ENCODE measurements at places on chromosomes 6 and 20.

GRCh38 chr6:81614292-81614691, 138.2 kb downstream of the TENT5A start:
- DNase-seq: no peak

GRCh38 chr6:92114091-92114675, 1305.2 kb downstream of the EPHA7 start:
- no peak for DNase-seq

- peak; percentile 30 for DNase-seq
These were observed 5.7 kb downstream of the MAFB start for GRCh38 chr20:40683221-40683893.

DNA sequence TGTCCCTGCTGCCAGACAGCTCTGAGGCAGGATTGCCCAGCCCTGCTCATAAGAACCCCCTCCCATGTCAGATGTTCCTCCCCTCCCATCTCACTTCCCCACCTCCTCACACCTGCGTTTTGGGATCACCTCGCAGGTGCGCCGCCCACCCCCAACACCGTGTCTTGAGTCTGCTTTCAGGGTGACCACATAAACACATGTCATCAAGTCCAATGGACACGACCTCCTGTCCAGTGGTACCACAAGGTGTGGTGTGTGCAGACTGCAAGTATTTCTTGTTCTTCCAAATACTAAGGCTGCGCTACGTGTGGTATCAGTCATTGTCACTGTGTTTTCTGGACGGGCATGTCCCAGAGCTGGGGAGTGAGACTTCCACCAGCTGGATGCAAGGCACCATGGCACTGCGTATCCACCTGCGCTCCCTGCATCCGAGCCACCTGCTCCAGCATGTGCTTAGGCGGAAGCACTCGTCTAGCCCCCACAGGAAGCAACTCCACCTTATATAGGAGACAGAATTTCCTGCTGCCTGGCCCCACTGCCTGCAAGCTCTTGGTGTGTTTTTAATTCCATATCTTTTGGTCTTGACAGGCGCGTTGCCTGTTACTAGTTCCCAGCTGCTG, 119.7 kb upstream of the NXT1 start:
- DNase-seq: no peak

DNA sequence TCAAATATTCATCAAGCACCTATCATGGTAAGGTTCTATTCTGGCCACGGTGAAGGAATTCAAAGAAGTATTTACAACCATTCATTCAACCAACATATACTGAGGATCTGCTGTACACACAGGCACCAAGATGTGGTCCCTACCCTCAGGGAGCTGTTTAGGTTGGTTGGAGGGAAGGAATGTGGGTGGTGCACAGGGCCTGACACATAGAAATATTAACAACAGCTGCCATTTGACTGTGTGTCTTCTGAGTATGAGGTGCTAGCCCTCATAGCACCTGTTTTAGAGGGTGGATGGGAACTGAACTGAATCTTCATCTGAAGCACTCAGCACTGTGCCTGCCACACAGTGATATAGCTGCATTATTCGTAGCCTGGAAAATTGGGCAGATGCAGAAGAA, 7.3 kb downstream of the SNPH start:
- DNase-seq: no peak

DNA sequence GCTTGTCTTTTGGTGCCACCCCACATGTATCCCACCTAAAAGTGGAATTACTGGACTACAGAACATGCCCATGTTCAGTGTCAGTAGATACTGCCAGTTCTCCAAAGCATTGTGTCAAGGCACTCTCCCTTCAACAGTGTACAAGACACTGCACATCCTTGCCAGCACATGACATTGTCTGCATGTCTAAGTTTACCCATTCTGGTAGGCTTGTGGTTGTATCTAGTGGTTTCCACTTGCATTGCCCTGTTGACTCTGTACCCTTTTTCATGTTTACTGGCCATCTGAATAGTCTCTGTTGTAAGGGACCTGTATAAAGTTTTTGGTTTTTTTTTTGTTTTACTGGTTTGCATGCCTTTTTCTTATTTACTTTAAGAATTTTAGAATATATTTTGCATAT, 222.4 kb upstream of the CNR1 start:
- no peak for DNase-seq

GRCh38 chr20:59945175-59945574, 5.0 kb downstream of the FAM217B start:
- no peak for DNase-seq

DNA sequence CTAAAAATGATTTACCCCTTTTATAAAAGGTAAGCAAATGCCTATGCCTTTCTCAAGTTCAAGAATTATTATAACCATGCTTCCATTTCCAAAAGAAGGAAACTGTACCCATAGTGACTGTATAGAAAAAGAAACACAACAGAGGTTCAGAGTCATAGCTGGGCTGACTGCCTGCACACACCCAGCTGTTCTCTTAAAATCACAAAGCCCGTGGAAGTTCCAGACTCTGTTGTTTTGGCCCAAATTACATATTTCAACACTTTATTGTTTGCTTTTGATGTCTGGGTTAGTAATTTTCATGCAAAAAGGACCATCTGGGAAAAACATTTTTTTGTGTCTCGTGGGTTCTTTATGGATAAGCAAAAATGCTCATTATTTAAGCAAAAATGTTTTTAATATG, 99.2 kb downstream of the LCA5 start:
- peak; percentile 90 for DNase-seq

- DNase-seq: no peak
These were observed 395 bp downstream of the NELFE start for GRCh38 chr6:31958412-31958740.

GRCh38 chr20:49979030-49979832, 3.5 kb upstream of the SNAI1 start:
- DNase-seq: no peak

DNA sequence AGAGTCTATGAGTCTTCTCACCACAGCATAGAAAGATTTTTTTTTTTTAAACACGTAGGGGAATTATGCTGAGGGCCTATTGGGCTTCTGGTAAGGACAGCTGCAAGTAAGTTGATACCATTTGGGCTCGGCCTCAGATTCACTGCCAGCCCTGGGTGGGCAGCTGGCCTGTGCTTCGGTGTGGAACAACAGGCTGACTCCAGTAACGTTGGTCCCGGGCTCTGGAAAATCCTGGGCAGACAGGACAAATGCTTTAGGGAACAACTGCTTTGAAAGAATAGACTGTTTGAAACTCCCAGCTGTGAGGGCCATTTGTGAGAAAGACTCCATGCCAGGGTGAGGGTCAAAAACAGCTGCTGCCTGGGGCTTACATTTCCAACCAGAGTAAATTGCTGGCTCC, 366.5 kb downstream of the QKI start:
- DNase-seq: peak; percentile 27

GRCh38 chr6:21332077-21332476, 261.5 kb upstream of the SOX4 start:
- DNase-seq: no peak

- no peak for DNase-seq
These were observed 226.2 kb downstream of the EYA4 start for GRCh38 chr6:133467231-133467981.

DNA sequence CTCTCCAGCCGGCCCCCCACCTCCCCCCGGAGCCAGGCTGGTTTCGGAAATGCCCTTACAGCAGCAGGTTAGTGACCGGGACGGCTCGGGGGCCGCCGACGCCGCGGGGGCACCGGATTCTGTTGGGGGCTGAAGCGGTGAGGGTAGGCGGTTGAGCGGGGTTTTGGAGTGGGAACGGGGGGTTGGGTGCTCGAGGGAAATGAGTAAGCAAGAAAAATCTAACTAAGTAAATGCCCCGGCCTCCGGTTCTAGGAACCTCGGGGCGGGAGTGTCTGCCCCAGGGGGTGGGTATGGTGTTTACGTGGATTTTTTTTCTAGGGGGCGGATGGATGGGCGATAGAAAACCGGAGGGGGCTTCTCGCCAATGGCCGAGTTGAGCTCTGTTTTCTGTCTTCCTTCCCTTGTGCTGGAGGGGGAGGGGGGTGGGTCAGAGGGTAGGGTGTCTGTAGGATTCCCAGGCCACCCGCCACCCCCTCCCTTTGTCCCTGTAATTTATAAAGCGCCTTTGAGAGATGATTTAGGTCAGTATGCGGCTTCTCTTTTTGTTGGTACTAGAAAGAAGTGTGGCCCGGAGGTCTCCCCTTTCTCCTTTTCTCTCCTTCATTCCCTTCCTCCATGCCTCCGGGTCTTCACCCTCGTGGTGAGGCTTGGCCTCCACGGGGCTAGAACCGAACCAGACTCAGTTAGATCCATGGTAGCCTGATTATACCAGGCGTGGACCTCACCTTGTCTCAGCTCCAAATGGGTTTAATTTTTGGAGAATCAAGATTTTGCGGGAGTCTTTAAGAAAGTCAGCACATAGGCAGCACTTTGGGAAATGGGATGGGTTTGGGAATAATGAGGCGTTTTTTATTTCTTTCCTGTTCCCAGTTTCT, 2.3 kb downstream of the E2F3 start:
- peak; percentile 32 for DNase-seq

DNA sequence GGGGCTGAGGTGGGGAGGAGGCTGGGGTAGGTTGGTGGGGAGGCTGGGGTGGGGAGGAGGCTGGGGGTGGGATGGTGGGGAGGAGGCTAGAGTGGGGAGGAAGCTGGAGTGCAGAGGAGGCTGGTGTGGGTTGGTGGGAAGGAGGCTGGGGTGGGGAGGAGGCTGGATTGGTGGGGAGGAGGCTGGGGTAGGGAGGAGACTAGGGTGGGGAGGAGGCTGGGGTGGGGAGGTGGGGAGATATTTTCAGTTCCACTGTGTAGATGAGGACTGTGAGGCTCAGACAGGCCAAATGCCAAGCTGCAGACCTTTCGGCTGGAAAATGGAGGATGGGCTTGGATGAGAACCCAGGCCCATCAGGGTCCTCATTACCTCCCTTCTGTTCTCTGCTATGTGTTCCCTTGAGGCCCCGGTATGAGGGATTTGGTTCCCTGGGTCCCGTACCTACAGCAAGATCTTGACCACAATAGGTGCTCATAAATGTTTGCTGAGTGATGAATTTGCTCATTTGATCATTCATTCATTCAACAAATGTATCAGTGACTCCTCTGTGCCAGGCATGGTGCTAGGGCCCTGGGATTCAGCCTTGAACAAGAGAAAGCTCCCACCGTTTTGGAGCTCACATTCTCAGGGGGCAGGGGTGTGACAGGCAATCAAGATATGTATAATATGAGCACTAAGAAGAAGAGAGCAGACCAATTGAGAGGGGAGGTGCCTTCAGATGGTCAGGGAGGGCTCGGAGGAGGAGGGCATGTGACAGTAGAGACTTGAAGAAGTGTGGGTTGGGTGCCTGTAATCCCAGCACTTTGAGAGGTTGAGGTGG, 36.1 kb upstream of the NOL4L start:
- DNase-seq: no peak

DNA sequence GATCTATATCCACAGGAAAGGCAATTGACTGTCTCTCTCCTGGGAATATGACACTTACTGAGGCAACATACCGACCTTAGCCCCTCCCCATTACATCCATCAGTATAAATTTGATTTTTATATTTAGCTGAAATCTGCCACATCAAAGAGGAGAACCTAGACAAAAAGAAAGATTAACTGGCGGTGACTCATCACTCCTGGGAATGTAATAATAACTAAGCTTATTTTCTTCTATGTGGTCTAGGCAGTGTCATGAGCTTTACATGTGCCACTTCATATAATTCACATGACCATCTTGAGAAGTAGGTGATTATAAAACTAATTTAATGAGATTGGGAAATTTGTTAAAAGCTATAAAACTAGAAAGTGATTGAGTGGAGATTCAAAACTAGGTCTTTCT, 520.0 kb upstream of the HS3ST5 start:
- no peak for DNase-seq

DNA sequence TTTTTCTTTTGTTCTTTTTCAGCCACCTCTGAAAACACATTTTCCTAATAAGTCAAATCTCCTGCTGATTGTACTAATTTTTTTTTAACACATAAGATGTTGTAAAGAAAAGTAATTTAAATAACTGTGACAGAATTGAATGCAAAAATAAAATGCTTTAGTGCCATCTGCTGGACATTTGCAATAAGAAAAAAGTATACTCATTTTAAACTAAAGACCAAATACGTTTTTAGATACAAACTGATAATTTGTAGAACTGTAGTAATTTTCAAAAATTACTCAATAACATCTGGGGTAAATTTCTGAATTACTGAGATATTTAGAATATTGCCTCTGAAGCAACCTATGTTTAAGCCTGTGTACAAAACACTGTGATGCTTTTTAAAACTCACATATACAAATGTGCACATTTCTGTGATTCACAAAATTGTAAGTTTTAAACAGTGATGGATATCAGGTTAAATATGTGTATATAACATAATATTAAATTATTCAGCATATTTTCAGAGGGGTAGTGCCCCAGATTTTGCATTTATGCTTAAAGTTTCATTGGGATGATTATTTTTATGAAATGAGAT, 198.7 kb downstream of the RIMS1 start:
- DNase-seq: peak; percentile 3

DNA sequence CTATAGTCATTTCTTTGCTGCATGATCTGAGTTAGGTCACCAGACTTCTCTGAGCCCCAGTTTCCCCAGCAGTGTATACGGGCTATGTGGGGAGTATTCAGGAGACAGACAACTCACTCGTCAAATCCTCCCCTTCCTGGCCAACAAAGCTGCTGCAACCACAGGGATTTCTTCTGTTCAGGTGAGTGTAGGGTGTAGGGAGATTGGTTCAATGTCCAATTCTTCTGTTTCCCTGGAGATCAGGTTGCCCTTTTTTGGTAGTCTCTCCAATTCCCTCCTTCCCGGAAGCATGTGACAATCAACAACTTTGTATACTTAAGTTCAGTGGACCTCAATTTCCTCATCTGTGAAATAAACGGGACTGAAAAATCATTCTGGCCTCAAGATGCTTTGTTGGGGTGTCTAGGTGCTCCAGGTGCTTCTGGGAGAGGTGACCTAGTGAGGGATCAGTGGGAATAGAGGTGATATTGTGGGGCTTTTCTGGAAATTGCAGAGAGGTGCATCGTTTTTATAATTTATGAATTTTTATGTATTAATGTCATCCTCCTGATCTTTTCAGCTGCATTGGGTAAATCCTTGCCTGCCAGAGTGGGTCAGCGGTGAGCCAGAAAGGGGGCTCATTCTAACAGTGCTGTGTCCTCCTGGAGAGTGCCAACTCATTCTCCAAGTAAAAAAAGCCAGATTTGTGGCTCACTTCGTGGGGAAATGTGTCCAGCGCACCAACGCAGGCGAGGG, 594 bp upstream of the CDKN1A start:
- no peak for DNase-seq

GRCh38 chr6:46288835-46289234, 118.1 kb upstream of the ENPP5 start:
- no peak for DNase-seq

- peak; percentile 86 for DNase-seq
These were observed 44.9 kb downstream of the SNAI1 start for GRCh38 chr20:50027611-50028105.

GRCh38 chr20:46174469-46175126, 56.5 kb downstream of the CD40 start:
- peak; percentile 31 for DNase-seq

- DNase-seq: peak; percentile 76
These were observed 106.1 kb downstream of the TNFAIP3 start for GRCh38 chr6:137973201-137973600.
